ENCODE measurements at places on chromosomes 12 and 14.

GRCh38 chr14:95519699-95520098 is 3.2 kb upstream of the SYNE3 start:
- DNase-seq: no peak

- no peak for DNase-seq
Measured at GRCh38 chr12:25698772-25699171, 145.7 kb upstream of the LMNTD1 start.

- DNase-seq: no peak
Measured at GRCh38 chr12:10136637-10137205, 6.7 kb upstream of the CLEC7A start.

- no peak for DNase-seq
Measured at GRCh38 chr14:46894476-46894875, 242.9 kb upstream of the RPL10L start.

- no peak for DNase-seq
Measured at GRCh38 chr14:74636424-74637177, 24.6 kb upstream of the LTBP2 start.

GRCh38 chr14:105863296-105864108 is 337.1 kb downstream of the TMEM121 start:
- no peak for DNase-seq

- DNase-seq: no peak
Measured at GRCh38 chr12:14956024-14956891, 5.1 kb downstream of the ARHGDIB start.

GRCh38 chr12:51911788-51912711 is 4.7 kb downstream of the ACVRL1 start:
- DNase-seq: no peak

DNA sequence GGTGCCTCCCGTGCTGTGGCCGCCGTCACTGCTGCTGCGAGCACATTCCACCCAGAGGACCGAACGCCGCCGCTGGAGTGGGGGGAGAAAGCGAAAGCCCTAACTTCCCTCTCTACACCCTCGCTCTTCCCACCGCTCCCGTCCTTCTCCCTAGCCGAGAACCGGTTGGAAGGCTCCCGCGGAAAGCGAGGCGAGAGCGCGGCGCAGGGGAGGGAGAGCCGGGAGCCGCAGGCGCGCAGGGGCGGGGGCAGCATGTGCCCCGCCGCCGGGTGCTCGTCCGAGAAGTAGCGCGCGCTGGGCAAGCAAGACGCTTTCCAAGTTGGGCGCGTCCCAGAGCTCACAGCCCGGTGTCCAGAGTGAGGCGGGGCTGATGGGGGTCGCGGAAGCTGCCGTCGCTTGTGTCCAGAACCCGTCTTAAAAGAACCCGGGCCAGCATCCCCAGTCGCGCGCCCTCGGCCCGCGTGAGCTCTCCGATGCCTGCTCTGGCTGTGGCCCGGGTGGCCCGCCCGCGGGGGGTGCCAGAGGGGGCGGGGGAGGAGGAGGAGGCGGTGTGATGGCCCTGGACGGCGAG is at the start of gene TRHDE:
TRHDE (plus strand) TSS at position 280 of the 571 bp plus-strand sequence; CDS start at position 554, 274 bp downstream.
- DNase-seq: no peak

DNA sequence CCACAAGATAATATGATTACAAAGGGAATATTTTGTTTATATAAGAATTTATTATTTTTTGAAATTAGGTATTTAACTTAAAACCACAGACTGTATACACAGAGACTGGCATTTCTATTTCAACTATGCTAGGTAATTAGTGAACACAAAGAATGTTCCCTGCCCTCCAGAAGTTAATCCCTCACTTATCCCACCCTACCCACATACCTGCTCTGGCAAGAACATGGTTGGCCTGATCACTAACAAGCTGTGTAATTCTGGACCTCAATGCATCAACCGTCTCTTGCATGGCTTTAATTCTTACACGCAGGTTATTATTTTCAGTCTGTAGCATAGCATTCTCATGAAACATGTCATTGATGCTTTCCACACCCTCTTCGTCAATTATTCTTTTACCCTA is 85.9 kb downstream of the KIF21A start:
- no peak for DNase-seq

DNA sequence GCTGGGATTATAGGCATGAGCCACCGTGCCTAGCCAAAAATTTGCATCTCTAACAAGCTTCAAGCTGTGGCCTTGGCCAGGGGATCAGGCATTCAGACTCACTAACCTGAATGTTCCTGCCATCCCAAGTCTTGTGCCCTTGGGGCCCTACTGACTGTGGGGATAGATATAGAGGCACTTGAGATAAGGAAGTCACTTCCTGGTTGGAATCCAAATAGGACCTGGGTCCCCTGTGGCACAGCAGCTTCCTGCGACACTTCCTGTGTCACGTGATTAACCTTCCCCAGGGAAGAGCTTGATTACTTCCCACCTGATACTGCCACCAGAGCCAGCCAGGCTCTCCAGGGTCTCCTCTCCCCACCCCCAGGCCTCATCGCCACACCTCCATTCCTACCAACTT is 128.2 kb downstream of the BCL11B start:
- no peak for DNase-seq

GRCh38 chr12:54207539-54208294 is 18.9 kb upstream of the SMUG1 start:
- peak; percentile 57 for DNase-seq

GRCh38 chr12:52636592-52637258 is 15.3 kb downstream of the KRT2 start:
- DNase-seq: no peak

DNA sequence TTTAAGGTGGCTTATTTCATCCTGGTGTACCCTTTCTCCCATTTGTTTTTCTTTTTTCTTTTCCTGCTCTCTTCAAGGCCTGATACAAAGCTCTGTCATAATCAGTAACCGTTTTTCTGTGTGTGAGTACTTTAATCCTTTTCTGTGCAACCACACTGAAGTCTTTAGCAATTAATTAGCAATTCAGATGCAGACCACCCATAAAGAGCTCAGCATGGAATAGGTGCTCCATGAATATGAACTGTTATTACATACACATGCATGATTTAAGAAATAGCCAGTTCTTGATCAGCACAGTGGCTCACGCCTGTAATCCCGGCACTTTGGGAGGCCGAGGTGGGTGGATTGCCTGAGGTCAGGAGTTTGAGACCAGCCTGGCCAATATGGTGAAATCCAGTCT is 1386.6 kb downstream of the AACS start:
- DNase-seq: no peak

GRCh38 chr12:18151036-18151435 is 61.0 kb upstream of the RERGL start:
- DNase-seq: no peak

DNA sequence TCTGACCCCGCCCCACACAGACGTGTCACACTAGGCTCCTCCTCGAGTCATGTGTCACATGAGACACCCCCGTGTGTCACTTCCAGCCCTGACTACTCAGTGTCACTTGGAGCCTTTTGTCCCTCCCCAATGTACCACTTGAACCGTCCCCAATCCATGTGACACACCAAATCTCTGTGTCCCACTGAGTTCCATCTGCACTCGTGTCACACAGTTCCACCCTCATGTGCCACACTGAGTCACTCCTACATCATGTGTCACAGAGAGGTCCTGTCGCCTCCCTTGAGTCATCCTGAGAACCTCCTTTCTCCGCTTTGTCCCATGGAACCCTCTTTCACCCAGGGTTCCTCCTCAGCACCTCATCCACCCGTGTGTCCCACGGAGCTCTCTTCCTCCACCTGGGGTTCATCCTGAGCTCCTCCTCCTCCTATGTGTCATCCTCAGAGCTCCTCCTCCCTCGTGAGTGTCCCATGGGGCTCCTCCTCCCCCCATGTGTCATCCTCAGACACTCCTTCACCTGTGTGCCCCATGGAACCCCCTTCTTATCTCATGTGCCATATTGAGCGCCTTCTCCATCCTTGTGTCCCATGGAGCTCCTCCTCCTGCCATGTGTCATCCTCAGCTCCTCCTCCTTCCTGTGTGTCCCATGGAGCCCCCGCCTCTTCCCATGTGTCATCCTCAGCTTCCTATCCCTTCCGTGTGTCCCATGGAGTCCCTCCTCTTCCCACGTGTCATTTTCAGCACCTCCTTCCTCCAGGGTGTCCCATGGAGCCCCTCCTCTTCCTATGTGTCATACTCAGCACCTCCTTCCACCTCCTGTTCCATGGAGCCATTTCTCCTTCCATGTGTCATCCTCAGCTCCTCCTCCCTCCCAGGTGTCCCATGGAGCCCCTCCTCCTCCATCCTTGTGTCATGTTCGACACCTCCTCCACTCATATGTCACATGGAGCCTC is 32.0 kb downstream of the RTL1 start:
- no peak for DNase-seq

DNA sequence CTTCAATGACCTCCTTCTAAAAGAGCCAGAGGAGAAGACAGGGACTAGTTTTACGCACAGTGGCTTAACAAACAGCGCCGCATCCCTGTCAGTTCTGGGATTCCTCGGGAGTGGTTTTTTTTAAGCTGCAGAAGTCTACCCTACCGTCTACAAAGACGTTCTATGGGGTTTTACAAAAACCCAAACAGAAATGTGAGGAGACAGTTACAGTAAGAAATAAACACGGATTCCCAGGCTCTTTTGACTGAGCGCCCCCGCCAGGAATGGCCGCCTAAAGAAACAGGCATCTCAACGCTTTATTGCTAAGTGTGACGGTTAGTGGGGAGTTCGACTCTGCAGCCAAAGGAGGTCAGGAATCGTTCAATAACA is 484 bp downstream of the ALKBH1 start:
- DNase-seq: no peak

DNA sequence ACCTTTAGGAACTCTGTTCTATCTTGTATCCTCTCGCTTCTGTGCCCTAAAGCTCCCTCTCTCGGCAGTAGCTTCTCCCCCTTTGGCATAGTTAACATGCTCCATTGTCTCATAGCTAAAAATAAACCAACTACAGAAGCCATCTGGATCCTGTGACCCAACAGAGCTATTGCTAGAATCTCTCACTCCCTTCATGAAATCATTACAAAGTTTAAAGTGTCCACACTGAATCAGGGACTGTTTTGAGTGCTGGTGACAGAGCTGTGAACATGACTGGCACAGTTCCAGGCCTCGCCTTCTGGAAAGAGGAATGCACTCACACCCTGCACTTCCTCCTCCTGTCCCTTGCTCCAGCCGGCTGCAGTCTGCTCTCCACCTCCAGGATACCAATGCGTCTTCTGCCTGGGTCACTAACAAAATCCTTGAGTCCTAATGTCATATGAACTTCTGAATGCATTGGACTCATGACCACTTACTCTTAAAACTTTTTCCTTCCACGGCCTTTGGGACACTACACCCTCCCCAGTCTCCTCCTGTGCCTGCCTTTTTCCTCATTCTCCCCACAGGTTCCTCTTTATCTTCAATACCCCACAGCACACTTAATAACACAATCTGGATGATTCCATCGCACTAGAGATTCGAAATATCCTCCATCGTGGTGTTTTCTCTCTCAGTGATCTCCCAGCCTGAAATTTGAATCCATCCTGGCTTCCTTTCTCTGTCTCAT is 13.2 kb downstream of the PLBD1 start:
- no peak for DNase-seq

DNA sequence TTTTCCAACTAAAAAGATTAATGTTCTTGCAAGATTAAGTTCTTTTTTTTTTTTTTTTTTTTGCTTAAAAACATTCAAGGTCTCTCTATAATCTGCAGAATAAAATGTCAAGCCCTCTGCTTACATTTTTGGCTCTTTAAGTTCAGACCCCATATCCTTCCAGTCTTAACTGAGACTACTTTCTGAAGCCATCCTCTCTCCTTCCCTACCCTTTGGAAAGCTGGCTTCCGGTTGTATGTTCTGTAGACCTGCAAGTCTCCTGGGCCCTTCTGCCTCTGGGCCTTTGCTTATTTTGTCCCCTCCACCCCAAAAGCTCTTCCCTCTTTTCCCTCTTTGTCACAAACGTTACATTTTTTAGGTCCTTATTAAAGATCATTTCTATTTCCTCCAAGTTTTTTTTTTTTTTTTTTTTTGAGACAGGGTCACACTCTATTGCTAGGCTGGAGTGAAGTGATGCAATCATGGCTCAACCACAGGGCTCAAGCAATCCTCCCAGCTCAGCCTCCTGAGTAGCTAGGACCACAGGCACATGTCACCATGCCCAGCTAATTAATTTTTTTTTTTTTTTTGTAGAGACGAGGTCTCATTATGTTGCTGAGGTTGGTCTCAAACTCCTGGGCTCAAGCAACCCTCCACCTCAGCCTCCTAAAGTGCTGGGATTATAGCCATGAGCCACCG is 46.5 kb downstream of the PTPRB start:
- no peak for DNase-seq

- no peak for DNase-seq
Measured at GRCh38 chr14:76323331-76324050, 52.4 kb upstream of the ESRRB start.

DNA sequence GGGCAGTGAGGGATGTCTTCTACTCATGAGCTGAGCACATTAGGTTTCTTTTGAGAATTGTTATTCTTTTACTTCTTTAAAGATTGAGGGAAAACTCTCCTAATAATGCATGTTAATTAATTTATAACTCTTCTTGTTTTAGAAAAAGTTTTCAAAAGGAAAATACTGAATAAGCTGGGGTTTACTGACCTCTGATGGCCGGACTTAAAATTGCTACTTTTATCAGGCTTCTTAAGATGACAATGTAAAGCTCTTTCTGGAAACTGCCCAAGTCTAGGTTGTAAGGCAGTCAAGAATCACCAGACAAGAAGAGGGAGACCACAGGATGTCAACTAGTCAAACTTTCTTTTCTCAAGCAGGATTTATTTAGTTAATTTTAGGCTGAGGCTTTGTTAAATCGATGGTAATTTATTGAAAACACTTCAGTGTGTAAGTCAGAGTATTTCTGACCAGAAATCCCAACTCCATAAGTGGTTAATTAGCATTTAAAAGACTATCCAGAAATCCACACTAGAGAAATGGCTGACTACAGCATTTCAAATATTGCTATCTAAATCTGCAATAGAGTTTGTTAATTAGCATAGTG is 82.1 kb downstream of the AVPR1A start:
- no peak for DNase-seq

GRCh38 chr14:43522901-43523300 is 984.2 kb downstream of the FSCB start:
- no peak for DNase-seq

GRCh38 chr12:53564941-53565340 is 57.7 kb upstream of the NPFF start:
- DNase-seq: no peak

DNA sequence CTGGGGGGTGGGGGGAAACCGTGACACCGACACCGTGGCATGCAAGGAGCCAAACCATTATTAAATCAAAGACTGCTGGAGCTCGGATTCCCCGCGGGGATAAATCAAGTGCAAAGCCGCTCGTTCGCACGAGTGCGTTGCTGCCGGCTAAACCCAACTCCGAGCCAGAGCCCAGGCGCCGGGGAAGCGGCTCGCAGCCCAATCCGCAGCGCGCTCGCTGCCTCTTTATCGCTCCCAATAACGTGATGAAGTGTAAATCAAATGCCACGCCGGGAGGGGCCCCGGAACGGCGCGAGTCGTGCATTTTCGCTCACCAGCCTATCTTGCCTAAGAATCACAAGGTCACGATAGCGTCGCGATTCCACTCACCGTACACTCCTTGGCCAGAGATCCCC is 1.3 kb downstream of the MDGA2 start:
- no peak for DNase-seq

GRCh38 chr12:5018677-5019076 is 25.0 kb upstream of the KCNA5 start:
- no peak for DNase-seq

- no peak for DNase-seq
Measured at GRCh38 chr12:109047081-109047805, 5.1 kb upstream of the USP30 start.

GRCh38 chr12:116024769-116025168 is 252.7 kb downstream of the MED13L start:
- DNase-seq: no peak

All from stimulated activated CD8-positive, alpha-beta memory T cell treated with anti-CD3 and anti-CD28 coated beads, Interleukin-15, amount 100 ng/mL, for 24 hours (primary cell).